ENCODE measurements at places on chromosomes 13 and 19. TPM values are rescaled to one million over a fixed set of nuclear protein-coding genes. Genes with fewer than 3 reads are reported as not detected.

ERCC1 gene
- 74.2 TPM for total RNA-seq

RETN gene
- total RNA-seq, result not detected

MYPOP gene
- total RNA-seq, result 3.5 TPM

IZUMO2 gene
- total RNA-seq, result not detected

FCER2 gene
- not detected for total RNA-seq

ALG11 gene
- 21.4 TPM for total RNA-seq

TARM1 gene
- not detected for total RNA-seq

CD79A gene
- 0.07 TPM for total RNA-seq

Measured in smooth muscle cell of the pulmonary artery (primary cell).